ENCODE measurements at places on chromosomes 11 and 22.

DNA sequence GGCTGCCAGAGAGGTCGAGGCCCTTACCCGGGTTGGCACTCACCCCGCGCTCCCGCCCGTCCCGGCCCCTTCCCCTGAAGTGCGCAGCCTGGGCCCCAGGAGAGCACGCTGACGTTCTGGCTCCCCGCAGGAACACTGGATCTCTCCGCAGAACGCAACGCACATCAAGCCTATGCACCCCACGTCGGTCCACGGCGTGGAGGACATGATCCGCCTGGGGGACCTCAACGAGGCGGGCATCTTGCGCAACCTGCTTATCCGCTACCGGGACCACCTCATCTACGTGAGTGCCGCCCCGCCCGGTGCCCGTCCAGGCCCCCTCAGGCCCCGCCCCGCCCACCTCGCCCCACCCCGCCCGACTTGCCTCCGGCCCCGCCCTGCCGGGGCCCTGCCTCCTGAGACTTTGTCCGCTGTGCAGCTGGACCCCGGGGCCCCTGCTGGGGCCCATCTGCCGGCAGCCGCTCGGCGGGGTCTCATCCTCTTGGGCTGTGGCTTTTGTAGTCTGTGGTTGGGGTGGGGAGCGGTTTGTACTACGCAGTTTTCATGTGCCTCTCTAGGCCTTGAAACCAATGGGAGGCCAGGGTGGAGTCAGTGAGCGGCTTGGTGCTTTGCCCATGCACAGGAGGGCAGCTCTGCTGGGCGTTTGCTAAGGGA is 19.7 kb downstream of the MYO7A start:
- peak; percentile 53 for DNase-seq

DNA sequence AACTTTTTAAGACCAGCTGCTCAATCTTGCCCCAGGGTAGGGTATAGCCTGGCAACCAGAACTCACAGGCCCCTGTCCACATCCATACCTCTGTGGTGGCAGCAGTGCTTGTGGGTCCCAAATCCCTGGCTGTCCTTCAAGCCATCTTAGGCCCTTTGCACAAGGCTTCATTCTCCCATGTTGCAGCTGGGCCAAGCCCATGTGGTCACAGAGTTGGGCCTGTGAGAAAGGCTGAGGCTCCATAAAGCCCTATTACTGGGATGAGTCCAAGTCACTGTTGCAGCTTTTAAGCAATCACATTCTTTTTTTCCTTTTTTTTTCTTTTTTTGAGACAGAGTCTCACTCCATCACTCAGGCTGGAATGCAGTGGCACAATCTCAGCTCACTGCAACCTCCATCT is 47.9 kb upstream of the SLC25A1 start:
- DNase-seq, result no peak

DNA sequence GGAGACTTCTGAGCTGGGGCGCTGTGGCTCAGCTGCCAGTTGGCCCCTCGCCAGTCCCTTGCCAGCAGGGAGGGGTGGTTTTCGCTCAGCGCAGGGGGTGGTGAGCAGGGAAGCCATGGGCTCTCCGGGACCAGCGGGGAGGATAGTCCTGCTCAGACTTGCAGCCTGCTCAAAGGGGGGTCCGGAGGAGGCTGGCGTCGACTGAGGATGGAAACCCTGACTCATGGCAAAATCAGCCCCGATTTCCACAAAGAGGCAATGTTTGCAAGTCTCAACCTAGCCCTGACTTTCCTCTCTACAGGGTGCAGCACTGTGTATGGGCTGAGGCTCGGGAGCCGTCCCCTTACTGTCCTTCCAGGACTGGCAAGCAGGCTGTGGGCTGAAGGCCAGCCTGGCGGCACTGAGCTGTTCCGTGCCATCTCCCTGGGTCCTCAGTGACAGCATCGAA is 35.1 kb downstream of the FBLN1 start:
- no peak for DNase-seq

- no peak for DNase-seq
These were observed 1530.4 kb downstream of the BRD1 start for GRCh38 chr22:48297296-48297695.

DNA sequence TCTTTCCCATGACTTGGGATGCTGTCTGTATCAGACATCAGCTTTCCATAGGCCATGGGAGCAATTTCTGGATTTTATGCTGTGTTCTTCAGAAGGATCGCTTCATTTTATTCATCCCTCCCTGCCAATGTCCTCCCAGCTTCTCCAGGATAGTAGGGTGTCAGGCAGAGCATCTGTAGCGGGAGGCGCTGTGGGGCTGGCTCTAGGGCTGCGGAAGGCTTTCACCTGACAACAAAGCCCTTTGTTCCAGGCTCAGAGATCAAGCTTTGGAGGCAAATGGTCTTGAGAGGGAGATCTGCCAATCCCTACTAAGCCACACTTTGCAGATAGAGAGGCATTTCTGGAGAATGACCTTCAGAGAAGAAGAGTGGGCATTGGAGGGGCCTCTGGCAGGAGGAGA is 29.5 kb upstream of the FTH1 start:
- no peak for DNase-seq

DNA sequence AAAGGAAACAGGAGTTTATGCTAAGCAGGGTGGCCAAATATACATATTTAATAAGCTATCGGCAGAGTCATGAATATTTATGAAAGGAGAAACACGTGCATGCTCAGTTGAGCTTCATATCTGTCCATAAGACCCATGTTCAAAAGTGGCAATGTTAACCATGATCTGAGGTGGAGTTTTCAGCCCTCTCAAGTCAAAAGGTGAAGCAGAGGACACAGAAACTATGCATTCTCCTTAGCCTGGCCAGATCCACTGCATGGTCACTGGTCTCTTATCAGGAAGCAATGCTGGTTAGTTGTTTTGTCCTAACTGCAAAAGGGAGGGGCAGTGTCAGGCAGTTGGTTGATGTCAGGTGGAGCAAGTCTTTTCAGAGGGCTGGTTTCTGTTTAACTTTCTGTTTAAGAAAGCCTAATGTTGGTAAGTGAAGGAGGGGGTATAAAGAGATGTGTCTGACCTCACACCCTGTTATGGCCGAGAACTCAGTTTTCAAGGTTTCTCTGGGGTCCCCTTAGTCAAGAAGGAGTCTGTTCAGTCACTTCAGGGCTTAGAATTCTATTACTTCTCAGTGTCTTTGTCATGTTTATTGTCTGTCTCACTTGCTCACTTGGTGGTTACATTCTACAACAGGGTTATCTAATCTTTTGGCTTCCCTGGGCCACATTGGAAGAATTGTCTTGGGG is 5.5 kb upstream of the SELENOH start:
- no peak for DNase-seq

- no peak for DNase-seq
These were observed 9.6 kb upstream of the CTSD start for GRCh38 chr11:1773131-1773993.

DNA sequence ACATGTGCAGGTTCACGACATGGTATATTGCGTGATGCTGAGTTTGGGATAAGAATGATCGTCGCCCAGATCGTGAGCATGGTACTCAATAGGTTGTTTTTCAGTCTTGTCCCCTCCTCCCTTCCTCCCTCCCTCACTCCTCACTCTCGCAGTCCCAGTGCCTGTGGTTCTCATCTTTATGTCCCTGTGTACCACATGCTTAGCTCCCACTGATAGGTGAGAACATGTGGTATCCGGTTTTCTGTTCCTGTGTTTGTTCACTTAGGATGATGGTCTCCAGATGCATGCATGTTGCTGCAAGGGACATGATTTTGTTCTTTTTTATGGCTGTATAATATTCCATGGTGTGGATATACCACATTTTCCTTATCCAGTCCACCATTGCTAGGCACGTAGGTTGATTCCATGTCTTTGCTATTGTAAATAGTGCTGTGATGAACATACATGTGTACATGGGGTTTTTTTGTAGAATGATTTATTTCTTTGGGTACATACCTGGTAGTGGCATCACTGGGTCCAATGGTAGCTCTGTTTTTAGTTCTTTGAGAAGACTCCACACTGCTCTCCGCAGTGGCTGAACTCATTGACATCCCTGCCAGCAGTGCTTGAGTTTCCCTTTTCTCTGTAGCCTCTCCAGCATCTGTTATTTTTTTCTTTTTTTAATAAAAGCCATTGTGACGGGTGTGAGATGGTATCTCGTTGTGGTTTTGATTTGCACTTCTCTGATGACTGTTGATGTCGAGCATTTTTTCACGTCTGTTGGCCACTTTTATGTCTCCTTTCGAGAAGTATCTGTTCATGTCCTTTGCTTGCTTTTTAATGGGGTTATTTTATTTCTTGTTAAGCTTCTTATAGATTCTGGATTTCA is 16.4 kb downstream of the ZBED4 start:
- no peak for DNase-seq

DNA sequence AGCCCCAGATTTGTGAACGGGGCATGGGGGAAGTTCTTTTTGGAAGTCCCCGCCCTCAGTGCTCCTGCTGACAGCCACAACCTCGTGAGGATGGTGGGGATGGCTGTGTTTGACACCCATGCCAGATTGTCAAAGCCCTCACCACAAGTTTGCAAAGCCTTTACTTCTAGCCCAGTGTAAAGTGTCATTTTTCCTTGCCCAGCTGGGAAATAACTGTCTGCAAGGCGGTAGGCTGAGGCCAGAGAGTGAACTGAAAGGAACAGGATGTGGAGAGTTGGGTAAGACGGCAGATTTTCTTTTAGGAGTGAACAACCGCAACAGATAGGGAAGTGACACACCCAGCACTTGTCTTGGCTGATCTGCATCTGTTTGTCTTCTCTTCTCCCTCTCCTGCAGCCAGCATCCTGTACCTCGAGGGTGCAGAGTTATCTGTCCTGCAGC is 13.6 kb downstream of the IL17RA start:
- peak; percentile 37 for DNase-seq

- no peak for DNase-seq
These were observed 120.0 kb downstream of the SLC17A6 start for GRCh38 chr11:22458161-22458560.

DNA sequence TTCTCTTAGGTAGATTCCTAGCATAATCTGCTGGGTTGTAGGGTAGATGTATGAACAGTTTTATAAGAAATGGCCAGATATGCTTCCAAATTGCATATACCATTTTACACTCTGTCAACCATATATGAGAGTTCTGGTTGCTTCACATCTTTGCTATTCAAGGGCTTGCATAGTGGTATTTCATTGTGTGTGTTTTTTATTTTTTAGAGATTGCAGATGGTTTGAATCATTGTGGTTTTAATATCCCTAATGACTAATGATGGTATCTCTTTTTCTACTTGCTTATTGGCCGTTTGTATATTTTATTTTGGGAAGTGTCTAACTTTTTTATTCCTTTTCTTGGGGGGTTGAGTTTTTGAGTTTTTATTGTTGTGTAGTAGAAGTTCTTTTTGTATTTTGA is 26.9 kb downstream of the RNF214 start:
- no peak for DNase-seq

DNA sequence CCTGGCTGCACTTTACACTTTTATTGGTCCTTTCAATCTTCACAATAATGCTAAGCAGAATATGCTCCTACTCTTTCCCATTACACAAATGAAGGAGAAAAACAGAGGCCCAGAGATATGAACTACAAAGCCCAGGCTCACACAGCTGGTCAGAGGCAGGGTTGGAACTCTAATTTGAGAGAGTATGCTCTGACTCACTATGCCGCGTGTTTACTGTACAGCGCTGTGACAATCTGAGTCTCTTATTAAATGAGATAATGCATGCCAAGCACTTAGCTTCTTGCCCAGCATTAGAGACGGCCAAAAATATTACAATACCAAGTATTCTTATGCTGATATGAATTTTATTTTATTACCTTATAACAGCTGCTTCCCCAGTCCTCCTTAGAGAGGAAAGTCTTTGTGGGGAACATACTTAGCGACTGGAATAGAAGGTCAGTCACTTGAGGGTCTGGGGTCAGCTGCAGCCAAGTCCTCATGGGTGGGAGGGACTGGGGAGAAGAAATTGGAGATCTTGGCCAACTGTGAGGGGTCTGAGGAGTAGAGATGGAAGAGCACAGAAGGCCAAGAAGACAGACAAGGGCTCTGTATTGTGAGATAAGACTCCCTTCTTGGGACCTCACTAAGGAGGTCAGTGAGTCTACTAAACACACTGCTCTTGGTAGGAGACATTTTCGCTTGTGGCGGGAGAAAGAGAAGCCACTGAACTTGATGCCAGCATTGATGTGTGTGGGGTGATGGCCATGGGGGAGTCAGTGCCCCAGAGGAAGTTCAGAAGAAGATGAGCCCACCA is 150.8 kb upstream of the TIMP3 start:
- DNase-seq, result no peak

- DNase-seq, result peak; percentile 83
These were observed 42.4 kb downstream of the KCNJ4 start for GRCh38 chr22:38412435-38413084.

DNA sequence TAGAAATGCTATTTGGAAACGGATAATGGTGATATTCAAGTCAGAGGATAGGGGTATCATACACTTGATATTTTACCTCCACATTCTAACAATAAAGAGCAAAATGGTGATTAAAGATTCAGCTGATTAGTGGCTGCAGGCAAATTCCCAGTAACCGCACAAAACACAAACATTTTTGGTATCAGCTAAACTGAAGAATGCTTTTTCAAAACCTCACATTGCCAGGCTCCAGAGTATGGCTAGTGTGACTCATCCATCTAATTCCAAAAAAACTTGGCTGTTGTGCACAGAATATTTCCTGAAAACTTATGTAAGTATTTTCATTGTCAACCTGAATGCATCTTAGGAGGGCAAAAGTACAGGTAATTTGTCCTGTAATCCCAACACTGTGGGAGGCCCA is 10.9 kb downstream of the SRPRA start:
- DNase-seq, result no peak

GRCh38 chr22:48205161-48205560 is 1442.7 kb downstream of the TBC1D22A start:
- no peak for DNase-seq

DNA sequence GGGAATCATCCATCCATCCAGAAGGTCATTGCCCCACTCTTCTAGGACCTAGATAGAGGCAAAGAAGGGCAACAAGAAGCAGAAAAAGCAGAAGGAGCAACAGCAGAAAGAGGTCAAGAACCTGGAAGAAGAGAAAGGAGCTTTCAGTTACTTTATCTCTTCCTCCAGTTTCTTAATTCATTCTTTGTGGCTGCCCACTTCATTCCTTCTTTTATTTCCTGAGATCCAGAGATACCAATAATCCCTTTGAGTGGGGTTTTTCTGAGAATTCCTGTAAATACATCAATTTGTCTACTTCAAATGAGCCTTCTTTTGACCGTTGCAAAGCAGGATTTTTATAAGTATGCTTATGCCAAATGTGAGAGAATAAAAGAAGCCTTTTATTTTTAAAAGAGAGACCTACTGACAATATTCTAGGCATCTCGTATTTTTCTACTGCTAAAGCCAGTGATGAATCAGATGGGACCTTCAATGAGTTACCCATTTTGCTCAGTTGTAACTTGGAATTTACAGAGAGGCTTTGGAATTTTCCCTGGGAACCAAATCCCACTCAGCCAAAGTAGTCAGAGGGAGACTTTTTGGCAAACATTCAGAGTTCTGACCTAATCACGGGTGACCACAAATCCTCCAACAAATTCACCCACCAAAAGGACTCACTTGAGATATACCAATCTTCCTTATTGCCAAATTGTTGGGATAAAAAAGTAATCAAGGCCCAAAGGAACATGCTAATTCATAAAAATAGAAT is 54.9 kb downstream of the ZC3H12C start:
- DNase-seq, result no peak

All from GM20000 (cell line).